Mammary epithelial cell (primary cell): ENCODE measurements at places on chromosomes 16 and 17. TPM values are rescaled to one million over a fixed set of nuclear protein-coding genes. Genes with fewer than 3 reads are reported as not detected.

RRAD gene
- total RNA-seq: 10.3 TPM

DNAI2 gene
- total RNA-seq: not detected

SPG7 gene
- total RNA-seq: 65.1 and 102 TPM in 2 replicates

PAM16 gene
- 20.3 TPM for total RNA-seq

SLFN12 gene
- 6.3 and 10.8 TPM in 2 replicates for total RNA-seq

ZNF624 gene
- 5.8 TPM for total RNA-seq

PABPN1L gene
- not detected in 2 replicates for total RNA-seq

KRTAP2-3 gene
- total RNA-seq: 4.8 TPM

SHISA6 gene
- not detected in 2 replicates for total RNA-seq

FBXW10 gene
- total RNA-seq: under 0.01 TPM

ESRP2 gene
- total RNA-seq: 24.3 TPM

MNT gene
- 32.2 and 32.3 TPM in 2 replicates for total RNA-seq

LRRC36 gene
- total RNA-seq: not detected in 2 replicates

ZNF597 gene
- total RNA-seq: 3.8 TPM

KRTAP4-1 gene
- total RNA-seq: not detected in 2 replicates

SLC12A3 gene
- total RNA-seq: not detected
